Left kidney (tissue), 8 donors: ENCODE measurements at places on chromosomes 2 and 18. TPM values are rescaled to one million over a fixed set of nuclear protein-coding genes. Genes with fewer than 3 reads are reported as not detected.

DNA sequence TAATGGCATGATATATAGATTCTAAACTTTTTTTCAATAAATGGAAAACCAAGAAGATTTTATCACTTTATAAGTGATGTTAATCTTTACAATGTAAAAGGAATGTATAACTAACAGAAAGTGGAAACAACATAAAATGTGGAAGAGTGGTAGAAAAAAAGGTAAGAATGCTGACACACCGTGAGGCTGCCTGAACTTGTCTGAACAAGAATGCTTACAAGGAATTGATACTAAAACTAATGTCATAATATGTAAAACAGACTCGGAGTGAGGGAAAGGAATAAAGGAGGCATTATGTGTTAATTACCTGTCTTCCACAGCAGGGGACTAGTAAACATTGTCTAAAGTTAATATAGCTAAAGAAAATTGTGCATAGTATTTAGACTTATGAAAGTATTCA is 958.8 kb upstream of the TMEFF2 start:
- DNase-seq = no peak

DNA sequence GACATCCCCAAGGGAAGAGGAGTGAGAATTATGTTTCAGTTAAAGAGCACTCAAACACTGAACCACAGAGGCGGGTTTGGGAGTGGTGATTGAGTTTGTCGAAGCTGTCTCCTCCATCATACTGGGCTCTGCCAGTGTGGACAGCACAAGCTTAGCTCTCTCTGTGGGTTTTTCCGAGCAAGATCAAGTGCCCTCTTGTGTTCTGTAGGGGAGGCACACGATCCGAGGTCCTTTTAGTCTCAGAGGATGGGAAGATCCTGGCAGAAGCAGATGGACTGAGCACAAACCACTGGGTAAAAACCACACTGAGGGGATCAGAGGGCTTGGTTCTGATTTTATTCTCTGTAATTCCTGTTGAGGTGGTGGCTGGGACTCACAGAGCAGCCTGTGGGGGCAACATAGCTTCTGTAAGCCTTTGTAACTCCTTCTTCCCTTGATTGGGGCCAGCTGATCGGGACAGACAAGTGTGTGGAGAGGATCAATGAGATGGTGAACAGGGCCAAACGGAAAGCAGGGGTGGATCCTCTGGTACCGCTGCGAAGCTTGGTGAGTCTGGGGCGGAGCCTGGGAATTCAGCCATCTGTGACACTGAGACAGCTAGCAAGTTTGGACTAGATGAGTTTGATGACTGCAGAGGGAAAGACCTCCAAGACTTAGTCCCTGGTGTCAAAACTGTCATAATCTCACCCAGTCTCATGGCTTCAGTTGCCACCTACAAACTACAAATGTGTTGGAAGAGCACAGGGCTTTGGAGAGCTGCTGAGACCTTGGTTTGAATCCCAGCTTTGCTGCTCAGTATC is 2.0 kb downstream of the NAGK start:
- DNase-seq = no peak

DNA sequence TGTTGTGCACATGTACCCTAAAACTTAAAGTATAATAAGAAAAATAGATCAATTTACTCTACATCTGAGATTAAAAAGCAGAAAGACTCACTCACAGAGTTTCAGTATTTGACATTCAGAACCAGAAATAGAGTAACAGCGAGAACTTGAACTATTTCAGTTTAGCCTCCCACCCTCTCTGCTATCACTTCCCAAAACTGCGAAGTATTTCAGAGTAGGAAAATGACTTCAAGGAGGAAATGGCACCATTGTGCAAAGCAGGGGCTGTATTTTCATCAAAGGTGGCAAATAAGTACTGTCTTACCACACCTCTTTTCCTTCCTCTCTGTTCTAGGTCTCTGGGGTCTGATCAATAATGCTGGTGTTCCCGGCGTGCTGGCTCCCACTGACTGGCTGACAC is 13.6 kb downstream of the DHRS9 start:
- no peak for DNase-seq

- no peak for DNase-seq
These were observed 2.1 kb downstream of the SERPINB10 start for GRCh38 chr18:63909870-63910269.

GRCh38 chr2:57880967-57881366 is 165.6 kb upstream of the VRK2 start:
- DNase-seq = no peak

- no peak for DNase-seq
These were observed 99.4 kb downstream of the TWIST2 start for GRCh38 chr2:238947243-238947760.

DNA sequence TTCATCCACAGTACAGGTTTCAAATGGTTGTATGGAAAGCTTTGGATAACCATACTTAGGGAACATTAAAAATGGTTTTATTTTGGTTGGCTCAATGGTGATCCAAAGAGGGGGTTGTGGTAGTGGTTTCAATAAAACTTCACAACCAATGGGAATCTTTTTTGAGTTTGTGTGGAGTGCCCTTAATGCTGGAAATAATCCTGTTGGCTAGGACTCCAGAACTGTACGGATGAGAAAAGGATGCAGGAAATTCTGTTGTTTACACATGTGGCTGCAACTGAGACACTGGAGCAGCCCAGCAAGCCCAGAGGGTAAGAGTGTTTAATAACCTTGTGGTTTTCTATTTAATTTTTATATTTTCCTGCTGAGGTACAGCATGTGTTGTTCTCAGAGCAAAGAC is at the start of gene CCDC102B:
CCDC102B (plus strand) TSS at position 210 of the 400 bp plus-strand sequence. CDS start 38,684 bp downstream, outside the sequence.
- DNase-seq = no peak

DNA sequence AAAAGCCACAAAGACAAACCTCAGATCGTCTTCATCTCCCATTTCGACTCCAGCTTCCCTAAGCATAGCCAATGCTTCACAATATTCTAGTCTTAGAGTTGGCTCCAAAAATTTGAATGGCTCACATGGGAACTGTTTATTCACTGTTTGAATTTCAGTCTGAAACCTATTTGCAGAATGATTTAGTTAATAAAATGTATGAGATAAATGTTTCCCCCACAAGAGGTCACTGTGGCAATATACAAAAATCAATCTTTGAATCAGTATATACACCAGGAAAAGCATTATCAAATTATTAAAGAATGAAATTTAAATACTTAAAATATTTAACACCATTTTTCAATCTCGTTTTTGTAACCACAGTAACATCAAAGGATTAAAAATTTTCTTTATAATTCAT is 40.0 kb upstream of the MCM6 start:
- peak; percentile 55 for DNase-seq

- DNase-seq = no peak
These were observed 30.1 kb downstream of the MBP start for GRCh38 chr18:77102259-77103040.

DNA sequence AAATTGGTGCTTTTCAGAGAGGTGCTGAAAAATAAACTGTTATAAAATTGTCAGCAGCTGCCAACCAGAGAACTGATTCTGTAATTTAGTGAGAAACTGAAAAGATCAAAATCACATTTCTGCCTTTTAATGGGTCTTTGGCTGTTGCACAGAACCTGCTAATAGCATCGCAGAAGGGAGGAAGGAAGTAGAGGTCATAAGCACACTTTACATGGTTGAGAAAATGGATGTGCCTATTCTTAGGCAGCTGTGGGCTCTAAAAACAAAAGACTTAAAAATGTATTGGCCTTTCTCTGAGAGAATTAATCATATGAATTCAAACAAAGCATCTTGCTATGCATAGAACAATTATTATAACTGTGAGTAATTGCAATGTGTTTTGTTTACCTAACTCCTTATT is 1186.9 kb downstream of the DSC3 start:
- DNase-seq = no peak

GRCh38 chr2:82000606-82001005 is 1696.1 kb upstream of the LRRTM1 start:
- peak; percentile 4 for DNase-seq

- no peak for DNase-seq
These were observed 99.1 kb upstream of the ZNF397 start for GRCh38 chr18:35141567-35142274.

- no peak for DNase-seq
These were observed 400.3 kb upstream of the HNRNPA3 start for GRCh38 chr2:176812246-176812775.

DNA sequence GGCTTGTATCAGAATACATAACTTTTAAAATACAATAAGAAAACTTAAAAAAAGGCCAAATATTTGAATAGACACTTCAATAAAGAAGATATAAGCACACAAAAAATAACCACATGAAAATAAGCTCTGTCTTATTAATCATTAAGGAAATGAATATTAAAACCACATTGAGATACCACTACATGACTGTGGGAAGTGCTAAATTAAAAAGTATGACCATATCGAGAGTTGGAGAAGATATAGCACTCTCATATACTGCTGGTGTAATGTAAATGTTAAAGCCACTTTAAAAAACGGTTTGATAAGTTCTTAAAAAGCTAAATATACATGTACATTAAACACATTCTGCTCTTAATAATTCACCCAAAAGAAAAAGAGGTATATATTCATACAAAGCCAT is 104.6 kb upstream of the TRIB2 start:
- no peak for DNase-seq

DNA sequence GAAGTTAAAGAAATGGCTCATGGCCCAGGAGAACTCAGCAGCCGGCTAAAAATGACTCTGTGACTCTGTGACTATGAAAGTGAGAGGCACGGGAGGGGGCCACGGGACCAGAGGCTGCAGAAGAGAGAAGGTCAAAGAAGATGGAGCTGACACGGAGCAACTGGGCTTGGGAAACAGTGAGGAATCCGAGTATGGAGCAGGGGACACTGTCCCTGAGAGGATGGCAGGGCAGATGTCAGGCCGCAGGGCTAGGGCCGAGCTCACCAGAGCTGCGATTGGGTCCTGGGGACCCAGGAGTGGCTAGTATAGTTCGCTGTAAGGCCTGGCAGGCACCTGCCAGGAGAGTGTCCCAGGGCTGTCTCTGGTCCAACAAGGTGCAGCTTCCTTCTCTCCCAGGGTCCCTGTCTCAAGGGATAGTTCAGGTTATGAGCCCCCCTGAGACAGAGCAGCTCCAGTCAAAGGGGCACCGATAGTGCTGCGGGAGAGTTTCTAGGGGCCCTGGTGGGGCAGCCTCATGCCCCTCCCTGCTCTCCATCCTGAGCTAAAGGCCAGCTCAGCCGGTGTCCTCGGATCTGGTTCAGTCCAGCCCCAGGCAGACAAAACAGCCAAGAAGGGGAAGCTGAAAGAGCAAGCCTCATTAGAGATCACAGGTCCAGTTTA is 42.7 kb downstream of the CIB4 start:
- DNase-seq = no peak

- DNase-seq = no peak
These were observed 30.0 kb downstream of the GNAL start for GRCh38 chr18:11719050-11719449.

DNA sequence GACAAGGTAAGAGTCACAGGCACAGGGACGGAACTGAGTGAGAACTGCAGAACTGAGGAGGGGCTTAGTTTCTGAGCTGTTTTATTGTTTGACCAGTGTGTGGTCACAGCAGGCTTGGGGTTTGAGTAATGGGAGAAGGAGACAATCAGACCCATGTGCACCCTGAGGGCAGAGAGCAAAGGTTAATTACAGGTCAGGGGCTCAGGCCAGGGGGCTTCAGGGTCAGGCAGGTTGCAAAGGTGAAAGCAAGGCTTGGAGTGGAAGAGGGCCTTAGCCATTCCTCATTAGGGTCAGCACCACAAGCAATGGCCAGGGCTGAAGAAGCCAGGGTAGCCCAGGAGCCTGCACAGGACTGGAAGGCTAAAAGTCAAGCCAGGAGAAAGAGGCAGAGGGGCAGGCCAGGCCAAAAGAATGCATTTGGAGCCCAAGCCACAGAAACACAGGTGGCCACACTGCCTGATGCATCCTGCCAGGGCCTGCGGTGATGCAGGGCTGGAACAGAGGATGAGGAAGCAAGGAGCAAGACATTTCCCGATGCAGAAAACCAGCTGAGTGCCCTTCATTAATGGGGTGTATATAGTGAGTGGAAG is 209.8 kb upstream of the GYPC start:
- no peak for DNase-seq

DNA sequence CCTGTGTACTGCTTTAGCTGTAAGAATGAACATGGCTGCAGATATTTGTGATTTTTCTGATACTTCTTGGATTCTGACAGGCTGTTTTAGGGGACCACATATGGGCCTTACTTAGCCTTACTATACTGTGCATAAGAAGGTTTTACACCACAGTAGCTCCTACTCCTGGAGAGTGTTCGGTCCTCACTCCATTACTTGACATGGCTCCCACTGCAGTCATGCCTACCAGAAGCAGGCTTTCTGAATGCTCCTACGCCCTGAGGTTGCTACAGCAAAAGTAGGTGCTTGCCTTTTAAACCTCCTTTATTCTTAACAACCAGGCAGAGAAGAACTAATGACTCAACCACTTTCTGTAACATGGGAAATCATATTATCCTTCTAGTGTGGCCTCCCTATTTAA is 125.2 kb upstream of the MAP2 start:
- DNase-seq = no peak

- DNase-seq = no peak
These were observed 633.2 kb upstream of the PKDCC start for GRCh38 chr2:41414486-41415230.

DNA sequence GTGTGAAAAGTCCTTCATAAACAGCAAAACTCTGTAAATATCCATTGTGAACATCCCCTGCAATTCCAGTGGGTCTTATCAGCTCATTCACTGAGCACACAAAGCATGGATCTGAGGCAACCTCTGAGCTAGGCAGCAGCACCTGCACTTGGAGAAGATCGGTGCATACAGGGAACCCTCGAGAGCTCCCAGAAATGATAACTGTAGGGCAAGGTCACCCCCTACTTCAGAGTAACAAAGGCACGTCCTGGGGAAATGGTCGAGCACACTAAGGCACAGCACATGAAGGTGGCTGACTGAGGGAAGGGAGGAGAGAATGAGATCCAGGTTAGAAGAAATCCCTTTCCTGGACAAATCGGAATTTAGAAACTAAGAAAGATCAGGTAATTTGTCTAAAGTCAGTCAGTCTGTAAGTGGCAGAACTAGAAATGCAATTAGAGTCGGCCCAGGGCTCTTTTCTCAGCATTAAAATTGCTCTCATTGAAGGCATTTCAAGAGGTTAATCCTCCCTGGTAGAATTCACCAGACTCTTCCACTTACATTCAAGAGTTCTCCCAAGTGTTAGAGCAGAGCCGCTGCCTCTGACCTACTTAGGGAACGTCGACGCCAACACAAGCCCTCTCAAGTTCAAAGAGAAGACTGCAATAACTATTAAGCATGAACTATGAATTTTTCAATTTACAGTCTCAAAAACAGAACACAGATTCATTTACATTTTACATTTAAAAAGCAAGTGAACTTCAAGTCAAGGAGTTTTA is 45.9 kb downstream of the PXDN start:
- DNase-seq = no peak

GRCh38 chr2:149816756-149817551 is 229.4 kb upstream of the MMADHC start:
- no peak for DNase-seq

Gene ASB18
- 0.15 TPM for polyA plus RNA-seq

Gene NOL4
- polyA plus RNA-seq = 2.8 TPM

Gene NPPC
- polyA plus RNA-seq = 0.18 TPM

Gene ARL6IP6
- polyA plus RNA-seq = 64.1 TPM

Gene CMPK2
- 4.0 TPM for polyA plus RNA-seq

Gene DAW1
- 0.52 TPM for polyA plus RNA-seq

Gene ST6GAL2
- 24.7 TPM for polyA plus RNA-seq

Gene IL37
- 0.40 TPM for polyA plus RNA-seq

Gene RAPGEF4
- 13.4 TPM for polyA plus RNA-seq

Gene ACADL
- 31.5 TPM for polyA plus RNA-seq

Gene CNNM3
- polyA plus RNA-seq = 35.2 TPM

Gene TTR
- polyA plus RNA-seq = 0.23 TPM

Gene CAPN13
- polyA plus RNA-seq = 2.5 TPM

Gene LIMS3
- polyA plus RNA-seq = 2.4 TPM

Gene BIRC6
- polyA plus RNA-seq = 100 TPM

Gene MALL
- 15.2 TPM for polyA plus RNA-seq

Gene SUPT7L
- 72.3 TPM for polyA plus RNA-seq
